ENCODE measurements at places on chromosomes 16 and 17.
A peak's percentile ranks its signal among the peaks of the same experiment; 100 is the strongest.

GRCh38 chr16:49431040-49431439, 57.4 kb downstream of the C16orf78 start:
- no peak overlapping the region for H3K27ac ChIP-seq
- H3K27me3 ChIP-seq = no peaks in the 10 kb centered on the region
- H3K4me3 ChIP-seq = no peak overlapping the region
- H3K4me1 ChIP-seq = no peaks in the 10 kb centered on the region
- no peaks in the 10 kb centered on the region for H3K36me3 ChIP-seq
- DNase-seq = no peak

DNA sequence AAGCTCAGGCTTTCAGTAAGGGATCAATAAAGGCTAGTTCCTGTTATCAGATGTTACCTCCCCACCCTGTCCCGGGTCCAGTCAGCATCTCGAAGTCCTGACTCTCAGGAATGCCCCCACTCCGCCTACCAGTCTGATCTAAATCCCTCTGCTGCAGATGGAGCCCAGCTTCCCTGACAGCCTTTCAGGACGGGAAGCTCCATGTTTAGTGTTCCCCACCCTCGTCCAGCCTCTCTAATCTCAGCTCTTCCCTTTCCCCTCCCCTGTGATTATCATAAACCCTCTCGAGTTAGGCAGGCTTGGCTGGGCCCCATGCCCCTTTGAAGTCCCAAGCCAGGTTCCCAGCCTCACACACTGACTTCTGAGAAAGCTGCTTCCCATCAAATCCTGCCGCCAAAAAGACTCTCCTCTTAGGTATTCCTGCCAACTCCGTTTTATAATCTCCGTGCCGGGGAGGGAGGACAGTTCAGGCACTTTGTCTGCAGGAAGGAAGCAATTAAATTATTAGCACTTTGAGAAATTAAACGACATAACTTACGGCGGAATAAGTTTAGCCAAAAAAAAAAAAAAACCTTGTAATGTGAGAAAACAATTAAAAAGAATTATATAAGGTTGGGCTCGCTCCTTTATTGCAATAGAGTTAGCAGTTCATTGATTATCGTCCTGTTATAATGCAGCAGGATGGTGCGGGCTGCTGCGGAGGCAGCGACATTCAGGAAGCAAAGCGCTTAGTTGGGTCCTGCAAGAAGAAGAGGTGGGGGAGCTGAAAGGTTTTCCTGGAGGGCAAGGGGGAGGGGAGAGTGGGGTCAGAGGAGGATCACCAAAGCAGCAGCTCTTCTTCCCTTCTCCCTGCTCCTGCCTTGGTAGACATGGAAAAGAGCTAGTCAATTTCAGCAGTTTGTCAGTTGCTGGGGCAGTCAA, 16.8 kb upstream of the ETV4 start:
- no peak overlapping the region for H3K27ac ChIP-seq
- no peak overlapping the region for H3K4me3 ChIP-seq
- no peaks in the 10 kb centered on the region for H3K36me3 ChIP-seq
- peaks cover 26% of the 10 kb centered on the region for H3K27me3 ChIP-seq

DNA sequence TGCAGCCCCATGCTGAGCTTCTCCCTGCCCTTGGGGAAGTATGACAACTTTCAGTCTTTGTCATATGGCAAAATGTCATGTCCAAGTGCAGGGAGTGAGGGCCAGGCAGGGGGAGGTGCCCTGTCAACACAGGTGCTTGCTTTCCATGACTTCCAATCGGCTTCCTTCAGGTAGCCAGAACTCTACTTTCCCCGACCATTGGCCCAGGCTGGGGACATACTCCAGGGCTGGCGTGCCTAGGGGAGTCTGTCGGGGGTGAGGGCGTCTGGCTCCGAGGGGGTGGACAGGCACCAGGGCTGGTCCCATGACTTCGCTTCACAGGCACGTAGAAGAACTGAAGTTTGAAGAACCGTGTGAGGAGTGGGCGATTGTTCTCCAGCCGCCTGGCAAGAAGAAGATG, 19.8 kb upstream of the PIK3R6 start:
- H3K27ac ChIP-seq = no peak overlapping the region
- no peaks in the 10 kb centered on the region for H3K4me1 ChIP-seq
- no peaks in the 10 kb centered on the region for H3K36me3 ChIP-seq
- no peak for DNase-seq
- H3K27me3 ChIP-seq = no peaks in the 10 kb centered on the region

DNA sequence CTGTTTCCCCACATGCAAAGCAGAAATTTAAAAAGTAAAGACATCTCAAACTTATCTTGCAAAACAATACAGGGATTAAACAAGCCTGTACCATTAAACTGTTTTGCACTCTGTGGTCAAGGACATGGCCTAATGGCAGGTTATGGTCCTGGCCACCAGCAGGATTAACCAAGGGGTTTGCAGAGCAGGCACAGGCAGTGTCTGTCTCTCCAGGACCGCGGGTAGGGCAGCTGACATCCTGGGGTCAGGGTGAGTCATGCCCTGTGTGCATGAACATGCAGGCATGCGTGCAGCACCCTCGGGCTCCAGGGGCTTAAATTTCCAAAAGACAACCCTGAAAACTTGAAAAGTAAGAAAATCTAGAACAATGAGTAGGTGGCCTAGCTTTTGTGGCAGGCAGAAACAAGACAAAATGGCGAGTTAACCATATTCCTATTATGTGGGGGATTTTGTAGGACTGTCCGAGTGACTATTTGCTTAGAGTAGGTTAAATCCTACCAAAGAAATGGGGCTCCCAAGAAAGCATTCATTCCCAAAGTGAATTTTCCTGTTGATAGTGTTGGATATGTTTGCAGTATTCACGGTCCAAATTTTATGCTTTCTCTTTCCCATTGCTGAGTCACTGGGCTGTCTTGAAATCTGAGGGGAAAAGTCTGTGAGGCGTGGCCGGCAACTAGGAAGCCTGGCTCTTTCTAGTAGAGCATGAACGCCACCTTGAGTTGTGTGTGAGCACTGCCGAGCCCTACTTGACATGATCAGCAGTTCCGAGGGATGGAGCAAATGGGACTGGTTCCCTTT, 158.4 kb upstream of the FAM20A start:
- peak; percentile 90 for DNase-seq
- H3K4me3 ChIP-seq = peak overlapping the region; percentile 67
- peak overlapping the region; percentile 92 for H3K27ac ChIP-seq
- peaks cover 11% of the 10 kb centered on the region for H3K4me1 ChIP-seq
- no peaks in the 10 kb centered on the region for H3K36me3 ChIP-seq
- H3K27me3 ChIP-seq = no peaks in the 10 kb centered on the region

GRCh38 chr17:50263331-50264262, 10.7 kb upstream of the TMEM92 start:
- no peaks in the 10 kb centered on the region for H3K27me3 ChIP-seq
- peaks cover 68% of the 10 kb centered on the region for H3K4me1 ChIP-seq
- no peak overlapping the region for H3K27ac ChIP-seq
- DNase-seq = peak; percentile 45

- DNase-seq = no peak
- H3K27me3 ChIP-seq = no peaks in the 10 kb centered on the region
- H3K4me1 ChIP-seq = no peaks in the 10 kb centered on the region
- H3K4me3 ChIP-seq = no peak overlapping the region
These were observed 18.2 kb downstream of the LASP1NB start for GRCh38 chr17:38943607-38944006.

DNA sequence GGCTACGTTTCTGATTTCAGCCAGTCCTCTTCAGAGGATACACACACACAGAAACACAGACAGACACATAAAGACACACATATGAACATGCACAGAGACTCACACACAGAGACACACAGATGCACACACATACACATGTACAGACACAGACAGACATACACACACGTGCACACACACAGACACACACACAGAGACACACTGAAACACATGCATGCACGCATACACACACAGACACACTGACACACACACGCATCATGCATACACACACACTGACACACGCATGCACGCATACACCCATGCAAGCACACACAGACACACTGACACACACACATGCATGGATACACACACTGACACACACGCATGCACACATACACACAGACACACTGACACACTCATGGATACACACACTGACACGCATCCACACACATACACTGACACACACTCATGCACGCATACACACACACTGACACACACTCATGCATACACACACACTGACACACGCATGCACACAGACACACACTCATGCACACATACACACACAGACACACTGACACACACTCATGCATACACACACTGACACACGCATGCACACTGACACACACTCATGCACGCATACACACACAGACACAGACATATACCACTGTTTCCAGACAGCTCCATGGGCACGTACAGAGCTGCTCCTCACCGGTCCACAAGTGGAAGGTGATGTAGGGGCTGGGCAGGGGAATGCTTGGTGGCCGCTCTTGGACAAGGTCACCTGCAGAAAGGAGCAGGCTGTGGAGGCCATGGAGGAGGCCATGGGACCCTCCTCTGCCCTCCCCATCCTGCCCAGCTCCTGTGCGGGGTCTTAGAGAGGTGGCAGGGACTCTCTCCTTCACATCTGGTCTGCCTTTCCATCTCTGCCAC, 30.1 kb upstream of the MFSD6L start:
- no peak overlapping the region for H3K27ac ChIP-seq
- H3K4me1 ChIP-seq = no peaks in the 10 kb centered on the region
- DNase-seq = no peak

DNA sequence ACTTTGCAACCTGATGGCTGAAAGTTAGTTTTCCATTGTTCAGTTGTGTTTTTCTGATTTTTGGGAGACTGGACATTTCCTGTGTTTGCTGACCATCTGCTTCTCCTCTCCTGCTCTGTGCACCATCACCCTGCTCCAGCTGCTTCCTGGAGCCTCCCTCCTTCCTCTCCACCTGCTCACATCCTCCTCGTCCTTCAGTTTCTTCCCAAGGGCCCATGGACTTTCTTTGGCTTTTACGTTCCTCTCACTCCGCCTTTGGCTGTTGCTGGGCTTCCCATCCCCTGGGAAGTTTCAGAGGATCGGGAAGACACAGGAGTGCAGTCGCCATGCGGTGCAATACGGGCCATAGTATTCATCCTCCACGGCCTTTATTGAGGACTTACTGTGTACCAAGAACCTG, 61.6 kb downstream of the TNFRSF13B start:
- DNase-seq = no peak
- H3K4me3 ChIP-seq = no peak overlapping the region
- no peaks in the 10 kb centered on the region for H3K27me3 ChIP-seq
- peaks cover 14% of the 10 kb centered on the region for H3K4me1 ChIP-seq

DNA sequence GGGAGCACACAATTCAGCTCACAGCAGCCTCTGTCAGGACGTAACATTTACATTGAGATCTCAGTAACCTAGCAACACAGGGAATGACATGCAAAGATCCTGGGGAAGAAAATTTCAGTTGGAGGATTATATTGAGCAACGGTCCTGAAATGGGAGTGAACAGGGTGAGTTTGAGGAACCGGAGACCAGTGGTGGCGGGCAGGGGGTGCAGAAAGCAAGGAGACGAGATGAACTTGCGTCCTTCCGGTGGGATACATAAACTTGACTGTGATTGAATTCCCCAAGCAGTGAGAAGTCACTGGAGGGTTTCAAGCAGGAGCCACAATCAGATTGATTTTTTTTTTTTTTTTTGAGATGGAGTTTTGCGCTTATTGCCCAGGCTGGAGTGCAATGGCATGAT, 51.5 kb downstream of the SHISA6 start:
- H3K4me1 ChIP-seq = no peaks in the 10 kb centered on the region
- no peaks in the 10 kb centered on the region for H3K36me3 ChIP-seq
- H3K27me3 ChIP-seq = no peaks in the 10 kb centered on the region
- no peak for DNase-seq

GRCh38 chr17:8656693-8657092, 26.2 kb upstream of the MYH10 start:
- H3K36me3 ChIP-seq = no peaks in the 10 kb centered on the region
- no peaks in the 10 kb centered on the region for H3K4me1 ChIP-seq
- H3K4me3 ChIP-seq = no peak overlapping the region
- H3K27me3 ChIP-seq = peaks cover 14% of the 10 kb centered on the region
- DNase-seq = no peak
- no peak overlapping the region for H3K27ac ChIP-seq

DNA sequence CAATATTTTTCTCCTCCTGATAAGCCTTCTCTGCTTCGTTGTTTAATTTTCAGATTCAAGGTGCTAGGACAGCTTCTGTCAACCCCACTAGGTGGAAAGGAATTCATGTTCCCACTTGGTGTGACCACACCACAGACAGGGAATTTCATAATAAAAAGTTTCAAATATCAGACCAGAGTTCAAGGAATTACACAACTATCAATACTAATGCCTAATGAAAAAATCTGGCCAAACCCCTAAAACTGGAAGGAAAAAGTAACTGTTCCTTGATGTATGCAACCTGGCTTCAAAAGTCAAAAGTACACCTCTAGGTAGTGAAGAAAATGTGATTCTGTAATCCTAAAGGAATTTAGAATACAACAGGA, 87.8 kb upstream of the CORO6 start:
- peaks cover 19% of the 10 kb centered on the region for H3K4me1 ChIP-seq
- DNase-seq = no peak
- H3K4me3 ChIP-seq = no peak overlapping the region
- no peaks in the 10 kb centered on the region for H3K36me3 ChIP-seq
- no peaks in the 10 kb centered on the region for H3K27me3 ChIP-seq
- H3K27ac ChIP-seq = no peak overlapping the region

GRCh38 chr17:48544349-48545021, 424 bp downstream of the HOXB2 start:
- H3K27ac ChIP-seq = peak overlapping the region; percentile 51
- H3K4me1 ChIP-seq = peaks cover 5% of the 10 kb centered on the region
- H3K27me3 ChIP-seq = peaks cover 75% of the 10 kb centered on the region
- peak overlapping the region; percentile 72 for H3K4me3 ChIP-seq
- peak; percentile 69 for DNase-seq
- H3K36me3 ChIP-seq = no peaks in the 10 kb centered on the region

- DNase-seq = no peak
- no peaks in the 10 kb centered on the region for H3K36me3 ChIP-seq
- no peak overlapping the region for H3K4me3 ChIP-seq
- no peaks in the 10 kb centered on the region for H3K4me1 ChIP-seq
These were observed 52.6 kb downstream of the MAP2K6 start for GRCh38 chr17:69466905-69467667.

- H3K27me3 ChIP-seq = no peaks in the 10 kb centered on the region
- H3K4me3 ChIP-seq = no peak overlapping the region
- H3K4me1 ChIP-seq = peaks cover 13% of the 10 kb centered on the region
- peaks cover 23% of the 10 kb centered on the region for H3K36me3 ChIP-seq
These were observed 24.9 kb downstream of the B9D1 start for GRCh38 chr17:19337712-19338023.

- peak; percentile 1 for DNase-seq
- no peaks in the 10 kb centered on the region for H3K4me1 ChIP-seq
- H3K27me3 ChIP-seq = no peaks in the 10 kb centered on the region
- H3K36me3 ChIP-seq = no peaks in the 10 kb centered on the region
These were observed 1728.3 kb downstream of the TP53TG3F start for GRCh38 chr16:35187665-35188225.

Measured in osteoblast (primary cell).